GM13976 (cell line): ENCODE measurements at places on chromosomes 11 and 22.

GRCh38 chr11:68194675-68195294 is 18.3 kb downstream of the KMT5B start:
- no peak for DNase-seq

DNA sequence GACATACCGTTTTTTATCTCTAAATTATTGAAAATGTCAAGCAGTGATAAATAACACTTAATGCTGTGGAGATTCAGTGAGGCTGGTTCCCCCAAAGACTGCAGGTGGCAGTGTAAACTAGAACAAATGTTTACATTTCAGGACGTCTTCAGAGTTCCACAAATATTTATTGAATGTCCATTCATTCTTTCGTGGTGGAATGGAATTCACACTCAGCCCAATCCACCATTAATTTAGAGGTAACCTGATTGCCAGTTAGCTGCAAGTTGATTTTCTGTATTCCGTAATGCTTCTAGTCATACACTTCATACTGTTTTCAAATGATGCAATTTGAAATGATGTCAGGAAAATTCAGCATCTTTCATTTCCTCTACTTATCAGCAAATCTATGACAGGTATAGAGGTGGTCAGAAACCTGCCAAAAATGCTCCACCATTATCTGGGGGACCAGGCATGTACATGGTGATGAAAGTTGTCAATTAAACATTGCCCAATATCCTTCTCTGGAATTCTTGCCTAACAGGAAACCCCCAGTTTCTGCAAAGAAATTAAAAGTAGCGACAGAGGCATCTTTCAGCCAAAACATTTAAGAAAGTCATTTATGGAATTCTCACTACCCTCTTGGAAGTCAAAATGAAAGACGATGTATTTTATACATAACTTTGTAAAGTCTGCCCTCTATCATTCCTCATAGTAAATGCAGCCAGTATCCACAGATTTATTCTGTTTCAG is 94.3 kb upstream of the BMAL1 start:
- peak; percentile 28 for DNase-seq

GRCh38 chr11:120929664-120930154 is 94.2 kb upstream of the TBCEL start:
- DNase-seq: peak; percentile 81

DNA sequence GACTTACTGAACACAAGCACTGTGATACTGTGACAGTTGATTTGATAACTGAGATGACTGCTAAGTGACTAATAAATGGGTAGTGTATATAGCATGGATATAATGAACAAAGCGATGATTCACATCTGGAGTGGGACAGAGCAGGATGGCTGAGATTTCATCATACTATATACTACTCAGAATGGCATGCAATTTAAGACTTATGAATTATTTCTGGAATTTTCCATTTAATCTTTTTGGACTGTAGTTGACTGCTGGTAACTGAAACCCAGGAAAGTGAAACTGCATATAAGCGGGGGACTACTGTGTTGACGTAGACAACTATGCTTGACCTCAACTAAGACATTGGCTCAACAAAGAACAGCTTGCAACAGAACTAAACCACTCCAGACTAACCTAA is 20.0 kb upstream of the NUCB2 start:
- DNase-seq: no peak

DNA sequence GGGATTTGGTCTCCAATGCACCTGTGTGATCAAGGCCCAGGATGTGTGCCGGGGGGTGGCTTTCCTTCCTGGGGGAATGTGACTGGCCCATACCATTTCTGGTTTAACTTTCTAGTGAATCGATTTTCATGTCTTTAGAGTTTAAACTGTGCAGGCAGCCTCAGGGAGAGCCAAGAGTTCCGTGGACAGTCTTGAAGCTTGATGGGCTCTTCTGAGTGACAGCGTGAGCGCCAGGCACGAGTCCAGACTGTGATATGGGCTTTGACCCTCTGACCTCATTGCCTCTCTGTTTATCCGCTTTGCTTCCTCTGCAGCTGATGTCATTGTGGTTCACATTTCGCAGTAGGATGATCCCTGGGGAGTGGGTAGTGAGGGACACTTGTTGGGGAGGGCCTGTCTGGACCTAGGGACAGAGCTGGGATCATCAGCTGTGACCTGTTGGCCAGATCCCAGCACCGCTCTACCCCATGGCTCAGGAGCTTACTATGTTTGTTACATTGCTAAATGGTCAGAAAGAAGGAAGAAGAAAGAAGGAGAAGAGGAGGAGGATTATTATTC is 80.6 kb upstream of the CLDN5 start:
- DNase-seq: no peak

DNA sequence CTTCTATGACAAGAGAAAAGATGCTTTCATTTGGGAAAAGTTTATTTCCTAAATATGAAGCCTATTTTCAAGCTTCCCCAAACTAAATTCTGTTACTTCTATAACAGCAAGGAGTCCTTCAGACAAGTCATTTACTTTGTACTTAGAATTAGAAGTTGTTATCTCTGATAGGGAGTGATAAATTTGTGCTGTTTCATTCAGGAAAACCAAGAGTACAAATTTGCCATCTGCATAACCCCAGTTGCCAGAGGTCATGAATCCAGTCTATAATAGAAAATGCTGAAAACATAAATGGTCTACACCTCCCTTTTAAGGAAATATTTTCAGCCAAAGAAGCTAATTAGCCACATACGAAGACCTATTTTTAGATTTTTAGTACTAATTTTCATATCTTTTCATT is 61.3 kb downstream of the SBF2 start:
- no peak for DNase-seq

GRCh38 chr11:21110415-21110814 is 441.0 kb downstream of the NELL1 start:
- DNase-seq: no peak

GRCh38 chr11:44833877-44834452 is 107.2 kb downstream of the TSPAN18 start:
- no peak for DNase-seq

DNA sequence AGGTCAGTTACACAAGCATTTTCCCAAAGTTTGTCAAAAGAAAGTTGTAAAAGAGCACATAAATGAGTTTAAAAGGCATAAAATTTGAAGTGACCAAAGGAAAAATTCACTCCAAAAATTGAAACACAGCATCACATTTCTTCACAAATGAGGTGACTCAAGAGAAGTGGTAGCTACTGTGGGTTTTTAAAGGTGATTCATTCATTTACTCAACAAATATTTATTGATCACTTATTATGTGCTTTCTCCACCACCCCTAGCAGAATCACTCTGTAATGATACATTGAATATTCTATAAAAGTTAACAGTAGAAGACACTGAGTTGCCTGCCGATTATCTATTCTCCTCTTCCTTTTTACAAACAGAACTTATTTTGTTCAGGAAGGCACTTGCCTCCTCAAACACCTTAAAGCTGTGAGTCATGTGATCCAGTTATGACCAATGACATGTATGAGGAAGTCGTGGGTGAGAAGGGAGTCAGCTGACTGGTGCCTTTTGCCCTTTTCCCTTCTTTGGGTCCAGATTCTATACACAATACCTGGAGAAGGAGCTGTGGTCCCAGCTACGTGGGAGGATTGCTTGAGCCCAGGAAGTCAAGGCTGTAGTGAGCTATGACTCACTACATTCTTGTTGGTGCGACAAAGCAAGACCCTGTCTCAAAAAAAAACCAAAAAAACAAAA is 67.7 kb upstream of the CLNS1A start:
- DNase-seq: no peak

GRCh38 chr22:23233752-23234408 is 53.6 kb downstream of the BCR start:
- DNase-seq: no peak

GRCh38 chr11:69400771-69401590 is 80.5 kb upstream of the LINC01488 start:
- DNase-seq: no peak

GRCh38 chr11:44633641-44634040 is 68.2 kb downstream of the CD82 start:
- peak; percentile 32 for DNase-seq

DNA sequence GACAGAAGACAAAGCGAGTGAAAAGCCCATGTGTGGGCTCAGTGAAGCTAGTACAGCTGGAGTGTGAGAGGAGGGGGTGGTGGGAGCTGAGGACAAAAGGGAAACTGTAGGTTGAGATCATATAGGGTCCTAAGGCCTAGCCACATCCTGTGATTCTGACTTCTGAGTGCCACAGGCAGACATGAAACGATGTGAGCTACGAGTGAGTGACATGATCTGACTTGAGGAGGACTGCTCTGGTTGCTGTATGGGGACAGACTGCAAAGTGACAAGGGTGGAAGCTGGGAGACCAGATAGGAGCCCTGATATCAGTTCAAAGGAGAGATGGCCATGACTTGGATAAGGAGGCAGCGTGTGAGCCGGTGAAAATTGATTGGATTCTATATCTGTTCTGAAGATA is 85.4 kb downstream of the MICAL2 start:
- DNase-seq: peak; percentile 61

DNA sequence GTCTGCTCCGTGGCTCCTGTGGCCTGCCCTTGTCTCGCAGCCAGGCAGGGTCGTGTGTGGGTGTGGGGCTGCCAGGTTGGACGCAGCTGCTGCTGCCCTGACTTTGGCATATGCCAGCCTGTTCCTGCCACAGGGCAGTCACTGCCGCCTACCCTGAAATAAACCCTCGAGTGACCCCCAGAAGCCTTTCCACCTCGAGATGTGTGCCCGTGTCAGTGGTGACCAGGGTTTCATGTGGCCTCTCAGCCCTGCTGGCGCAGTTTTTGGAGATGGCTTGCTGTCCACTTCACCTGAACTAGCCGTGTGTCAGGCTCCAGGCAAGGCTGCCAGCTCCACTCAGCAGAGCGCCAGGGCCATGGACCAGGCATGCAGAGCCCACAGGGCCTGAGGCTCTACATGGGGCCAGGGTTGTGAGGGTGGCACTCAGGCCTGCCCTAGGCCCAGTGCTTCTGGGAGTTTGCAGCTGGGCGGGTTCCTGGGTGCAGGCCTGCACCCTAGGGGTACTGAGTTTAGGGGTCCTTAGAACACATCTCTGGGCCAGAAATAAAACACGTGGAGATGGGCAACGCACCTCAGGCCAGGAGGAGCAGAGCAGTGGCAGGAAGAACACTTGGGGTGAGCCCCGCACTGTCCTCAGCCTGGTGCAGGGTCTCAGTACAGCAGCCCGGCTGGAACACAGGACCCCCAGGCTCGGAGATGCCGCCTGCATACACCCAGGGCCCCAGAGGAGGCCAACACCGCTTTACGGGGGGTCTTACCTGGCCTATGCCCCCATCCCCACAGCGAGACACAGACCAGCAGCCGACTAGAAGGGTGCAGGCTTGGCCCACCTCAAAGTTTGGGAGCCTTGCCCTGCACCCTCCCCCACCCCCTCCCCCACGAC is 8.8 kb upstream of the PANX2 start:
- DNase-seq: no peak

DNA sequence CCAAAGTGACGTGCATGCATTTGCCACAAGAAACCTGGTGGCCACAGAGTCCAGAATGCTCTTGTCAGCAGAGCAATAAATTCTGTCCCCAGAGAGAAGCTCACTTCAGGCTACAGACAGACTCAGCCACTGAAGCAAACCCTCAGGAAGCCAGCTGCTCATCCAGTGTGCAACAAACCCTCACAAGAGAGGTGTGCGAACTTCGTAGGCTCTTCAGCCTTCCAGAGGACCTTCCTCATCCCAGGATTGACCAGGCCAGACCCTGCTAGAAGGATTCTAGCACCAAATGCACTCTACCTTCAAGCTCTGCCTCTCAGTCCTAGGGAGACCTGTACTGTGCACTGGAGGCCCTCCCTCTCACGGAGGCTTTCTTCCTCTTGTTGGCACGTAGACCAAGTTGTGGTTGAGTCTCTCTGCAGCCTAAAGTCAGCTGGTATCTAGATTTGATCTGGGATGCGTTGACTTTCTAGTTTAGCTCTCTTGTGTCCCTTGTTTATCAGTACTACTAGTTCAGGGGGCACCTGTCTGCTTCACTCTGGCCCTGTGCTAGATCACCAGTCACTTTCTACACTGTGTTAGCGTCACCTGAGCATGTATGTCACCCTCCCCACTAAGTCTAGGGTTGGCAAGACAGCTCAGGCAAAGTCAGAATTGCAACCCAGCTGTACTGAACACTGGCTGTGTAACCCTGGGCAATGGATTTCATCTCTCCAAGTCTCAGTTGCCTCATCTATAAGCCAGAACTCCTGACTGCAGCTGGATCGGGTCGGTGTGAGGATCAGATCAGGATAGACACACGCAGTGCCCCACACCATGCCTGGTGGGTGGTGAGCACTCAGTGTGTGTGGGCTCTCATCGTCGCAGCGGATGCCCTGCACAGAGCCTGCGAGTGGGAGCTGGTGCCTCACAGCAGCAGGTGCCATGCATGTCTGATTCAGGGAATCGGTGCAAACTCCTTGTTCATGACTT is 22.1 kb upstream of the TMPRSS13 start:
- DNase-seq: peak; percentile 24

DNA sequence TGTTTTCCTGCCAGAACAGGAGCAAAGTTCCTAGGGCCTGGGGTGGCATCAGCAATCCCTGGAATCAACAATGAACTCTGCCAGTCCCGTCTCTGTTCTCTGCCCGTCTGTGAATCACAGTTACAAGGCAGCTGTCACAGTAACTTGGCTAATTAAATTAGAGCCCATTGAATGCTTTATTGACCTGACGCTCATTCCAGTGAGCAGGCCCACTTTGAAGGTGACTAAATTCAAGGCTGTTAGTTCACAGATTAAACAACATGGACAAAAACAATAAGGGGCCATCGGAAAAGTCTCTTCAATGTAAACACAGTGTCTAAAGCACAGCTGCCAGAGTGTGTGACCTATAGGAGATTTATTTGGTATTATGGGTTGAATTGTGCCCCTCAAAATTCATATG is 17.7 kb upstream of the TMPRSS5 start:
- no peak for DNase-seq

- no peak for DNase-seq
Measured at GRCh38 chr11:117980720-117981119, 5.5 kb upstream of the IL10RA start.

DNA sequence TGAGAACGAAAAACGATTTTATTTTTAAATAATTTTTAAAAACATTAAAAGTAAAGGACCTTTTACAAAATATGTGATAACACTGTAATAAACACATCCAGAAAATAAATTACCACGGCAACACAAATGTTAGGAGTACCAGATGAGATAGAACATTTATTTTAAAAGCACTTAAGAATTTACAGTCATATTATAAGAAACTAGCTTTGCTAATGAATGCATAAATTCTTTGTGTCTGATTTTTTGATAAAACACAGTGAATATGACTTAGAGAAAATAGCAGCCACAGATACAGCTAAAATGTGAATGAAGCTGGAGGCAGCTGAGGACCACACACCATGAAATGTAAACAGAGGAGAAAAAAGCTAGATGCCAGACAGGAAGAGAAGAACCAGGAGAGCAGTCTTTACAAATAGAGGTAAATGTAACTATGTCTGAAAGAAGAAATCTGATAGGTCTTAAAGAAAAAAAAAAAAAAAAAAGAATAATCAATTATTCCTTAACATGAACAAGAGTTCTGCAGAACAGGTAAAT is 14.6 kb downstream of the CCDC34 start:
- no peak for DNase-seq

DNA sequence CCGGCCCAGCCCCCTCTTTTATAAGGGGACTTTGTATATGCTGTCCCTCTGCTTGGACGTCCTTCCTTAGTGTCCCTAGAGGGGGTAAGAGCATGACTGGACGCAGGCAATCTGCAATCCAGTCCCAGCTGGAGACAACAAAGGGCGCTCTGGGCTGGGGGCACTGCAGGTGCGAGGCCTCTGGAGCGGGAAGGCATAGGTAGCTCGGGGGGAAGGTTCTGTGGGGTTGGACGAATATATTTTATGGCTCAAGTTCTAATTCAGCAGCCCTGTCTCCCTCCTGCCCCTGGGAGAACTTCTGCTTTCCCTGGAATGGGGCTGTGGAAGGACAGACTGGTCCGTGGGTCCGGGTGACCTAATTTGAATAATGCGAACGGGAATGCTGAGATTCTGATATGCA is 40.0 kb downstream of the KCNJ4 start:
- no peak for DNase-seq

GRCh38 chr11:44434191-44434590 is 124.3 kb upstream of the ALX4 start:
- DNase-seq: no peak
